Fibroblast of the aortic adventitia (primary cell): ENCODE measurements at places on chromosomes 12 and 14. TPM values are rescaled to one million over a fixed set of nuclear protein-coding genes. Genes with fewer than 3 reads are reported as not detected.

DNA sequence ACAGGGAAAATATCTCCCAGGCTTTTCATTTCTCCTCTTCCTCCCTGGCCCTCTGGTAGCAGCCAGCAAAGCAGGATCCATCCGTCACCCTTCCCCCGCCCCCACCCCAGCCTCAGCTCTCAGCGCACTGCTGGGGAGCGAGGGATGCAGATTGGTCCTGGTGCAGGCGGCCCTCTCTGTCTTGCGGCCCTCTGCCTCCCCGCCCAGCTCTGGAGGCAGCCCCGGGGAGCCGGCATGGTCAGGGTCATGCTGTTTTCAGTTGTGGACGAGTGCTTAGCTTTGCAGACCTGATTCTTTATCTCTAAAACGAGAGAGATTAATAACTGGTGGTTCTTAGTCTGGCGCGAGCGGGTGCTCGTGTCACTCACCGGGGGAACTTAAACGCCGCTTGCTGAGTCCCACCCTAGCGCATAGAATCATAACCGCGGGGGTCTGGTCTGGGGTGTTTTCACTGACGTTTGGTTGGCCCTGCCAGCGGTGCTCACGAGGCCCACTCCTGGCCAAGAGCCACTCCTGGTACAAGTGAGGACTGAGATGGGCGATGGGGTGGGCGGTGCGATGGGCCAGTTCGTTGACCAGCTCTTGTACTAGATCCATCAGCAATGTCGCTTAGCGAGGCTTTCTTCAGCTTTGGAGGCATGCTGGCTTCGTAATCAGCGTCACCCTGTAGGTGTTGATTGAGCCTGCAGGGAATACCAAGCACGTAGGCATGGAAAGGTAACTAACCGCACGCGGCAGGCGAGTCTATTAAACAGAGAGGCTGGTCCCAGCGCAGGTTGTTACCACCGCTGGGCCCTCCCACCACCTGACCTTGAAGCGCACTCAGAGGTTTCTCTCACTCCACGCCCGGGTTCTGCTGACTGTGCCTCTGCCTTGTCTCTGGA lies 95.2 kb downstream of the TSPAN9 start:
- no peak for DNase-seq

The PIK3C2G gene
- total RNA-seq: 0.09 TPM in 1 of 2 replicates, not detected in the other

GRCh38 chr14:46034305-46034704 lies 617.3 kb downstream of the RPL10L start:
- DNase-seq: no peak

DNA sequence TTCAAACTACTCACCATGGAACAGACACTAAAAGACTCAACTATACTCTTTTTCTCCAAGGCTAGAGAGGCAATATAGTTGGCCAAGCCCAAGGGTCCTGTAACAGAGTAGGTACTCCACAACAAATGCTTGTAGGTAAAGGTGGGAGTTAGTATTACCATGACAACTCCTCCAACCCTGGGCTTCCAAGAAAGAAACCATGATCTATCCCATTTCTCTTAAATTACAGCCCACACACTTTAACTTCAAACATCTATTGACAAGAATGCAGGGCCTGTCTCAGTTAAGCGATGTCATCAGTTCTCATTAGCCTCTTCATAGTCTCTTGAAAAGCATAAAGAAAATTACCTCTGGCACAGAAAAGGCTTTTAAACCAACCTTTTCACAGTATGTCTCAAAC lies 25.0 kb downstream of the ERH start:
- DNase-seq: no peak

DNA sequence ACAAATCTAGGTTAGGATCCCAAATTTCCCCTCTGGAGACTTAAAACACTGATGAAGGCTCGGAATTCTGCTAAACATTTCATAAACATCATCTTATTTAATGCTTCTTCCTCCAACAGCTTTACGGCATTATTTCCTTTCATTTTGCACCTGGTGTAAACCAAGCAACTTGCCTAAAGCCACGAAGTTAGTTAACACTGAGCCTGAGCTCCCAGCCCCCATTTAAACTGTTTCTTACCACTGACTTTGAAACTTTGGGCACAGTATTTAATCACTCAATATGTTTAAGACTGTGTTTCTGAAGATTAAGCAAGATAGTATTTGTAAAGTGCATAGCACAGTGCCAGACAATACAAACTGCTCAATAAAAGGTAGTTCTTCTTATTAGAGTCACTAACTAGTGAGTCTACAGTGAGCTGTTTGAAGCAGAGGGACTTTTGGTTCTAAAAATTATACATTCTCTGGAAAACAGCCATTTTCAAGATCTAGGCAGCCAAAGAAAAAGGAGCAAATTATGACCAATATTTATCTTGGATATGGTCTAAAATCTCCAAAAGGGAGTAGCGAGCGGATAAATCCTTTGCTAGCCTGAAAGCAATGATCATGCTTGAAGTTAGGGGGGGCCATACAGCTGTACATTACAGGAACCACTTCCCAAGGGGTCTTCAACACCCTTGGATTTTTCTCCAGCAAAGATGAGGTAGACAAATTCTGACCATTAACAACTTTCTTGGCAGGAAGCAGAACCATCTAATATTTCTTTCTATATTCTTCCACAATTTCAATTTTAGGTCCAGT lies 4.0 kb downstream of the EGLN3 start:
- DNase-seq: peak; percentile 16

The PABPN1 gene
- 44.8 and 53.4 TPM in 2 replicates for total RNA-seq

DNA sequence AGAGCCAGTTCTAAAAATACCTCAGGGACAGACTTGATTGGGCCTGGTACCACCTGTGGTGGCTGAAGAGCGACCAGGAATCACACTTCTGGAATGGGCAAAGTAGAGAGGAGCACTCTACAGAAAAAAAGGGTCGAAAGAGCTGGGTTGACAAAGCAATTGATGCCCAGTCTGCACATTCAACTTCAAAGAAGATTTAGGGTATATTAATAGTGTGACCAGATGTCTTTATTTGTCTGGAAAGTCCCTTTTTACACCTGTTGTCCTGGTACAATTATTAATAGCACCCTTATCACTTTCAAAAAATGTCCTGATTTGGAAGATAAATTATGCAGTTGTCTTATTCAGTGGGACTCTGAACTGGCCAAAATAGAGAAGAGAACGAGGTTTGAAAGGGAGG lies 137.5 kb downstream of the DYRK2 start:
- no peak for DNase-seq
